GM23338 (cell line): ENCODE measurements at places on chromosomes 3 and 15.
A peak's percentile ranks its signal among the peaks of the same experiment; 100 is the strongest.

GRCh38 chr3:156793400-156793799 lies 32.8 kb upstream of the LEKR1 start:
- H3K4me3 ChIP-seq: no peak overlapping the region
- H3K27me3 ChIP-seq: no peaks in the 10 kb centered on the region
- no peak for DNase-seq
- H3K27ac ChIP-seq: no peak overlapping the region
- peaks cover 6% of the 10 kb centered on the region; the same call in 1 of the 2 replicates for H3K4me1 ChIP-seq

DNA sequence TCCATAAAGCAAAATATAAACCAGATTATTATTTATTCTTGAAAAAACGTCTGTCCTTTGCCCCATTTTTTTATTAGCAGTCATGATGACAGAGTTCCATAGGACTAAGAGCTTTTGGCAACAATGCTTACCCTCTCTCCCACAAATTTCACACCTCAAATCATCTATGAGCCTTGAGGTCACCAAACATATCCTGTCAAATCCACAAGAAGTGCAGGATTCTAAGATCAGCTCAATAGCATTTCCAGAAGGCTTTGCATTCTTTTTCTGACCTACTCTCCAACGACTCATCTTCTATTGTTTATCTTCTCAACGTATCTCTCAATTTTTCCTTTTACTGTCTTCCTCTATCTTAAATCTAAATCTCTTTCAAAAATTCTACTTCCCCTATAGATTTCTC lies 619.1 kb upstream of the BCHE start:
- H3K4me3 ChIP-seq: no peak overlapping the region
- H3K27ac ChIP-seq: no peak overlapping the region
- no peaks in the 10 kb centered on the region for H3K4me1 ChIP-seq
- H3K36me3 ChIP-seq: no peaks in the 10 kb centered on the region
- no peaks in the 10 kb centered on the region for H3K27me3 ChIP-seq

- no peaks in the 10 kb centered on the region for H3K27me3 ChIP-seq
- no peak overlapping the region for H3K27ac ChIP-seq
- no peak overlapping the region for H3K4me3 ChIP-seq
Observed at GRCh38 chr3:107803170-107803569, 280.4 kb downstream of the BBX start.

DNA sequence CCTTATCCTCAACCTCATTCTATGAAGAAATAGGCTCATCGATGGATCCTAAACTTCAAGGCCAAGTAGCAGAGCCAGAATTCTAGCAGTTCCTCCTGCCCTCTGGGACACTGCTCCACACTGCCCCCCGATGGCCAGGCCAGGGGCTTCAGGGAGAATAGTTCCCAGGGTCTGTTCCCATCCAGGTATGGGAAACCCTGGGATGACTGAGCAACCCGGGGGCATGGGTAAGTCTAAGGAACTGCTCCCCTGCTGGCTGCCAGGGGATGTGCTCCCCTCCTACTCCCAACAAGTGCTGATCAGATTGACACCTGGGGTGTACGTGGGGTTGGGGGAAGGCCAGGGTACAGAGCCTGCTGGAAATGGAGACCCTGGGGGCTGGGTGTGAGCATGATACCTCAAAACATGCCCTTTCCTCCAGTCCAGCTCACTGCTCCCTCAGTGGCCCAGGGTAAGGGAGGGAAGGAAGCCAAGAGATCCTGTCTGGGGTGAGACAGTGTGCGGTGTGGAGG lies 7.6 kb downstream of the ULK3 start:
- H3K4me3 ChIP-seq: no peak overlapping the region
- H3K4me1 ChIP-seq: no peaks in the 10 kb centered on the region
- no peaks in the 10 kb centered on the region for H3K27me3 ChIP-seq
- no peak overlapping the region for H3K27ac ChIP-seq
- no peaks in the 10 kb centered on the region; the same call in 1 of the 2 replicates for H3K36me3 ChIP-seq

GRCh38 chr15:63264688-63265293 lies 12.6 kb upstream of the APH1B start:
- no peak overlapping the region for H3K4me3 ChIP-seq
- peaks cover 4% of the 10 kb centered on the region; the same call in 1 of the 2 replicates for H3K36me3 ChIP-seq
- no peaks in the 10 kb centered on the region for H3K4me1 ChIP-seq
- H3K27me3 ChIP-seq: no peaks in the 10 kb centered on the region

GRCh38 chr15:41096178-41096577 lies 19.9 kb downstream of the INO80 start:
- H3K4me3 ChIP-seq: no peak overlapping the region
- DNase-seq: no peak
- H3K27ac ChIP-seq: no peak overlapping the region
- H3K27me3 ChIP-seq: no peaks in the 10 kb centered on the region
- no peaks in the 10 kb centered on the region for H3K4me1 ChIP-seq
- H3K36me3 ChIP-seq: peaks cover 53% of the 10 kb centered on the region

GRCh38 chr3:123841476-123842238 lies 42.5 kb downstream of the MYLK start:
- H3K27me3 ChIP-seq: no peaks in the 10 kb centered on the region
- no peak overlapping the region for H3K4me3 ChIP-seq
- DNase-seq: no peak
- H3K4me1 ChIP-seq: peaks cover 8% of the 10 kb centered on the region; the same call in 1 of the 2 replicates
- H3K27ac ChIP-seq: no peak overlapping the region
- no peaks in the 10 kb centered on the region for H3K36me3 ChIP-seq

DNA sequence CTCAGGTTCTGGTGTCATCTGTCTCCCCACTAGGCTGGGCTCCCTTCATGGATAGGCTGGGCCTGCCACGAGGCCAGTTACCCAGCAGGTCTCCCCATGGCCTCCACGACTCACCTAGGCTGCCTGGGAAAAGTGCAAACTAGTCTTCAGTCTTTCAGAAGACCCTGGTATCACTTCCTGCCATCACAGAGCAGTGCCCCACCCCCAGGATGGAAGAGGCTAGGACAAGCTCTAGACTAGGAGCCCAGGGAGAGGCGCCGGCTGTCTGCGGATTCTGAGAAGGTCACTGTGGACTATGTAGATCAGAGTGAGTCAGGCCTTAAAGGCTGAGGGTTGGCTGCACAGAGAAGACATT lies 63.7 kb downstream of the CORO2B start:
- no peaks in the 10 kb centered on the region for H3K27me3 ChIP-seq
- peaks cover 12% of the 10 kb centered on the region; the same call in 1 of the 2 replicates for H3K4me1 ChIP-seq
- no peak overlapping the region for H3K27ac ChIP-seq
- H3K36me3 ChIP-seq: no peaks in the 10 kb centered on the region
- H3K4me3 ChIP-seq: no peak overlapping the region
- DNase-seq: peak; percentile 48

DNA sequence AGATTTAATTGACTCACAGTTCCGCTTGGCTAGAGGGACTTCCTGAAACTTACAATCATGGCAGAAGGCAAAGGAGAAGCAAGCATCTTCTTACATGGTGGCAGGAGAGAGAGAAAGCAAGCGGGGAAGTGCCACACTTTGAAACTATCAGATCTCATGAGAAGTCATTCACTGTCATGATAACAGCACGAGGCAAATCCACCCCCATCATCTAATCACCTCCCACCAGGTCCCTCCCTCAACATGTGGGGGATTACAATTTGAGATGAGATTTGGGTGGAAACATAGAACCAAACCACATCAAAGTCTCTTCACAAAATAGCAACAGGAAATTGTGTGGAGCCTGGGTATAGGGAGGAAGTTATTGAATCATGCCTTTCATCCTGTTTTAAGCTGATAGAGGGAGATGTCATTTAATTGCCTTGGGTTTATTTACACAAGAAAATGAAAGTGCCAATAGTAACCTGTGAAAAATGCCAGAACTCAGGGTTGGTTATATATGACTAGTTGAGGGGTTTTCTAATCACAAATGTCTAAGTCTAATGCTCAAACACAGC lies 624.8 kb upstream of the LMCD1 start:
- no peak overlapping the region for H3K4me3 ChIP-seq
- no peak overlapping the region for H3K27ac ChIP-seq
- no peaks in the 10 kb centered on the region for H3K27me3 ChIP-seq
- H3K36me3 ChIP-seq: no peaks in the 10 kb centered on the region
- no peaks in the 10 kb centered on the region for H3K4me1 ChIP-seq

GRCh38 chr15:65264863-65265430 lies 21.7 kb downstream of the PARP16 start:
- peaks cover 24% of the 10 kb centered on the region for H3K4me1 ChIP-seq
- no peak overlapping the region for H3K4me3 ChIP-seq
- peak overlapping the region; percentile 47; the same call in 1 of the 2 replicates for H3K27ac ChIP-seq
- H3K27me3 ChIP-seq: no peaks in the 10 kb centered on the region
- DNase-seq: peak; percentile 15
- no peaks in the 10 kb centered on the region for H3K36me3 ChIP-seq

DNA sequence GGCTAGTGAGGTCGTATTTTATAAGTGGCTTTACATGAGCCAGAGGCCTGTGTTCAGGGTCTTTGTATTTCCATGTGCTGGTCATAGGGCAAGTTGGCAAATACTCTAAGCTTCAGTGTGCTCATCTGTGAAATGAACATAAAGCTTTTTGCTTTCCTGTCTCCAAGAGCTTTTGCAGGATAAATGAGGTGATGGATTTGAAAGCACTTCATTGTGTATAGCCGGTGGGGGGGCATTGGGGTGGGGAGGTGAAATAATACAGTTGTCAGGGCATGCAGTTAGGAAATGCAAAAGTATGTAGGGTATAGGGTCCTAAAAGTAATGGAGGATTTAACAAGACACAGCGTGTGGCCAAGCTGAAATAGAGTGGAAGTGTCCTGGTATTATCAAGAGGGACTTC lies 67.7 kb downstream of the ARNT2 start:
- no peak overlapping the region for H3K4me3 ChIP-seq
- H3K27me3 ChIP-seq: no peaks in the 10 kb centered on the region
- no peaks in the 10 kb centered on the region for H3K36me3 ChIP-seq
- no peak overlapping the region for H3K27ac ChIP-seq

GRCh38 chr3:147702509-147702908 lies 293.3 kb downstream of the ZIC1 start:
- H3K27me3 ChIP-seq: no peaks in the 10 kb centered on the region
- no peak for DNase-seq
- no peaks in the 10 kb centered on the region for H3K4me1 ChIP-seq

DNA sequence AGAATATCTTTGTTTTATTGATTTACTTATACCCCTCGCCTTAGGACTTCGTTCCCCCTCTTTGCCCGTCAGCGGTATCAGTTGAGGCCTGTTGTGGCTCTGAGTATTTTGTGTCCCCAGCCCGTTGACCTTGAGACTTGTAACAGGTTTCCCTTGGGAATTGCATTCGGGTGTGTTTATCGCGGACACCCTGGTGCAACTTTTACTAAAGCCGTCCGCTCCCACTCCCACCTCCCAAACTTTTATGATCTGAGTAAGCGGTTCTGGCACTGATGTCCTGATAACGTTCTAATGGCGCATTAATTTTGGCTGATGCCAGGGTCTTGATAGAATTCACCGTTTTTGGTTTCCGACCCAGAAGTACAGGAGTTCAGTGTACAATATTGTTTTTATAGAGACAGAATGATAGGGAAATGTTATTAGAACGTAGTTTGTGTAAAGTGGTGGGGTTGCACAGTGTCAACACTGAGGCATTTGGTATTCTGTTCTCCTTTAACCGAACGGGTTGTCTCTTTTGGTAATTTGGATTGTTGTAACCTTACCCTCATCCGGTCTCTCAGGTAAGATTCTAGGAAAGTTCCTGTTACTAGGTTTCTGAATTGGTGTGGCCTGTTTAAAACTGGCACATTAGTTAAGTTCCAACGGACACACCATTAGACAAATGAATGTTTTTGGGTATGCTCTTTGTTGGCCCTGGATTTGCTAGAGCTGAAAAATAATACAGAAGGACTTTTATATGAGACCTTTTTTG lies 47.8 kb downstream of the OIP5 start:
- H3K4me1 ChIP-seq: peaks cover 9% of the 10 kb centered on the region; the same call in 1 of the 2 replicates
- no peaks in the 10 kb centered on the region for H3K27me3 ChIP-seq
- DNase-seq: peak; percentile 18
- peaks cover 42% of the 10 kb centered on the region for H3K36me3 ChIP-seq
- peak overlapping the region; percentile 80 for H3K4me3 ChIP-seq

- no peak for DNase-seq
- H3K27ac ChIP-seq: no peak overlapping the region
- H3K36me3 ChIP-seq: no peaks in the 10 kb centered on the region
Observed at GRCh38 chr3:198061119-198062067, 101.4 kb downstream of the LMLN start.

GRCh38 chr15:97143592-97144376 lies 813.3 kb downstream of the NR2F2 start:
- H3K27ac ChIP-seq: no peak overlapping the region
- H3K36me3 ChIP-seq: no peaks in the 10 kb centered on the region
- H3K4me3 ChIP-seq: no peak overlapping the region
- DNase-seq: no peak
- no peaks in the 10 kb centered on the region for H3K4me1 ChIP-seq
- no peaks in the 10 kb centered on the region for H3K27me3 ChIP-seq

GRCh38 chr15:70768257-70768883 lies 5.0 kb upstream of the UACA start:
- DNase-seq: no peak
- H3K27me3 ChIP-seq: no peaks in the 10 kb centered on the region
- H3K4me3 ChIP-seq: no peak overlapping the region
- H3K36me3 ChIP-seq: no peaks in the 10 kb centered on the region

GRCh38 chr3:128532012-128532983 lies 39.3 kb upstream of the GATA2 start:
- H3K36me3 ChIP-seq: no peaks in the 10 kb centered on the region
- 0 out of 2 replicates have a peak, but pooled peaks cover 3% of the 10 kb centered on the region for H3K4me1 ChIP-seq
- no peaks in the 10 kb centered on the region for H3K27me3 ChIP-seq
- no peak for DNase-seq
- H3K4me3 ChIP-seq: no peak overlapping the region
- H3K27ac ChIP-seq: no peak overlapping the region

DNA sequence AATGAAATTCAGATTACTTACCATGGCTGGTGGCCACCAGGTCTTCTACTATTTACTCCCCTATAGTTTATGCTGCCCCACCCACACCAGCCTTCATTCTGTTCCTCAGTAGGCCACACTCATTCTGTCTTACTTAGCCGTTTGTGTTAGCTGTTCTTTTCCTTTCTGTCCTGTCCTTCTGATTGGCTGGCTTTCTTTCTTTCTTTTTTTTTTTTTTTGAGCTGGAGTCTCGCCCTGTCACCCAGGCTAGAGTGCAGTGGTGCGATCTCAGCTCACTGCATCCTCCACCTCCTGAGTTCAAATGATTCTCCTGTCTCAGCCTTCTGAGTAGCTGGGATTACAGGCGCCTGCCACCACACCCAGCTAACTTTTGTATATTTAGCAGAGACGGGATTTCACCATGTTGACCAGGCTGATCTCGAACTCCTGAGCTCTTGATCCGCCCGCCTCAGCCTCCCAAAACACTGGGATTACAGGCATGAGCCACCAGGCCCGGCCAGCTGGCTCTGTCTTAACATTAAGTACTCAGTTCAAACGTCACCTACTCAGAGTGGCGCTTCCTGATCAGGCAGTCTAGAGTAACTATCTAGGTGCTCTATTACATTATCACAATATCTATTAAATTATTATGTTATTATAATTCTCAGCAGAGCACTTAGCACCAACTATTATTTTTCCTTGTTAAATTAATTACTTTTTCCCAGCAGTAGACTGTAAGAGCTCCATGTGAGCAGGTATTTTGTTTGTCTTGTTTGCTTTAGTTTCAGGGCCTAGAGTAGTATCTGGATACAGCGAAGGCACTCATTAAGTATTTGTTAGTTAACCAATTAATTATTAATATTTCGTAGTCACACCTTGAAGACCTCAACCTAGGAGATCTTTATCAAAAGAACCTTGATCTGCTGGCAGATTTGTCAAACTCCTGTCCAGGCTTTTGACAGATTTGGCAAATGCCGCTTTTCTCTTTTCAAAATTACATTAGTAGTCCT lies 6.4 kb downstream of the CMSS1 start:
- H3K27me3 ChIP-seq: no peaks in the 10 kb centered on the region
- no peak overlapping the region for H3K4me3 ChIP-seq
- 0 out of 2 replicates have a peak overlapping the region, but pooled peaks have one; percentile 28 for H3K27ac ChIP-seq
- H3K36me3 ChIP-seq: no peaks in the 10 kb centered on the region
- no peak for DNase-seq
- H3K4me1 ChIP-seq: 0 out of 2 replicates have a peak, but pooled peaks cover 3% of the 10 kb centered on the region
